ENCODE measurements at places on chromosomes 1 and 21.
A peak's percentile ranks its signal among the peaks of the same experiment; 100 is the strongest.

- H3K36me3 ChIP-seq = peaks cover 58% of the 10 kb centered on the region
- peaks cover 5% of the 10 kb centered on the region for H3K4me1 ChIP-seq
- H3K27ac ChIP-seq = no peak overlapping the region
- no peaks in the 10 kb centered on the region for H3K27me3 ChIP-seq
- H3K4me3 ChIP-seq = no peak overlapping the region
These were observed 9.5 kb upstream of the YRDC start for GRCh38 chr1:37817481-37817880.

GRCh38 chr1:241834733-241835377, 13.1 kb upstream of the EXO1 start:
- no peaks in the 10 kb centered on the region for H3K36me3 ChIP-seq
- H3K4me1 ChIP-seq = peaks cover 14% of the 10 kb centered on the region
- no peak overlapping the region for H3K4me3 ChIP-seq
- H3K27me3 ChIP-seq = no peaks in the 10 kb centered on the region
- no peak overlapping the region for H3K27ac ChIP-seq
- DNase-seq = peak; percentile 47

- no peaks in the 10 kb centered on the region for H3K36me3 ChIP-seq
- DNase-seq = no peak
- H3K4me1 ChIP-seq = no peaks in the 10 kb centered on the region
- no peak overlapping the region for H3K27ac ChIP-seq
These were observed 250.3 kb downstream of the ATG4C start for GRCh38 chr1:63034256-63034655.

GRCh38 chr1:52834798-52835197, 7.8 kb upstream of the ZYG11A start:
- H3K36me3 ChIP-seq = no peaks in the 10 kb centered on the region
- no peak for DNase-seq
- H3K4me1 ChIP-seq = peaks cover 4% of the 10 kb centered on the region
- no peak overlapping the region for H3K4me3 ChIP-seq
- H3K27ac ChIP-seq = no peak overlapping the region
- H3K27me3 ChIP-seq = no peaks in the 10 kb centered on the region

GRCh38 chr21:46622226-46622625, 13.2 kb upstream of the PRMT2 start:
- H3K36me3 ChIP-seq = no peaks in the 10 kb centered on the region
- no peak overlapping the region for H3K27ac ChIP-seq
- no peak overlapping the region for H3K4me3 ChIP-seq
- H3K27me3 ChIP-seq = no peaks in the 10 kb centered on the region

DNA sequence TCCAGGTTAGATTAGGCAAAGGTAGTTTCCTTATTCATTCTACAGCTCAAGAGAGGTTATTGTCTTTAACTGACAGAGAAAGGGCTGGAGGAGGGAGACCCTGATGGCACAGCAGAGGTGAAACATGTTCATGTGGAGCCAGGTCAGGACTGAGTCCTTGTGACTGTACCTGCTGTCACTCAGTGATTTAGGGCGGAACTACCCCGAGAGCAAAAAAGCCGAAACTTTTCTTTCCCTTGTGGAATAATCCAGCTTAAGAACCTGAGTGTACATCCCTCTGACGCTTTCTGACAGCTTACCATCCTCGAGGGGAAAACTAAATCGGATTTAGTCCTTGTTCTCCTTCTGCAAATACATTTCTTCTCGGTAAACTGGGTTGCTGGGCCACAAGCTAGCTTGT, 273.2 kb downstream of the BACH1 start:
- H3K36me3 ChIP-seq = no peaks in the 10 kb centered on the region
- H3K27ac ChIP-seq = no peak overlapping the region
- H3K4me3 ChIP-seq = no peak overlapping the region
- no peaks in the 10 kb centered on the region for H3K27me3 ChIP-seq

GRCh38 chr21:39317134-39318090, 4.0 kb upstream of the BRWD1 start:
- H3K27me3 ChIP-seq = no peaks in the 10 kb centered on the region
- H3K27ac ChIP-seq = no peak overlapping the region
- H3K4me3 ChIP-seq = no peak overlapping the region
- H3K36me3 ChIP-seq = no peaks in the 10 kb centered on the region
- peak; percentile 32 for DNase-seq

GRCh38 chr1:228401782-228402640, 4.6 kb downstream of the TRIM11 start:
- no peak overlapping the region for H3K27ac ChIP-seq
- peaks cover 13% of the 10 kb centered on the region for H3K4me1 ChIP-seq
- no peaks in the 10 kb centered on the region for H3K27me3 ChIP-seq
- peak; percentile 27 for DNase-seq

DNA sequence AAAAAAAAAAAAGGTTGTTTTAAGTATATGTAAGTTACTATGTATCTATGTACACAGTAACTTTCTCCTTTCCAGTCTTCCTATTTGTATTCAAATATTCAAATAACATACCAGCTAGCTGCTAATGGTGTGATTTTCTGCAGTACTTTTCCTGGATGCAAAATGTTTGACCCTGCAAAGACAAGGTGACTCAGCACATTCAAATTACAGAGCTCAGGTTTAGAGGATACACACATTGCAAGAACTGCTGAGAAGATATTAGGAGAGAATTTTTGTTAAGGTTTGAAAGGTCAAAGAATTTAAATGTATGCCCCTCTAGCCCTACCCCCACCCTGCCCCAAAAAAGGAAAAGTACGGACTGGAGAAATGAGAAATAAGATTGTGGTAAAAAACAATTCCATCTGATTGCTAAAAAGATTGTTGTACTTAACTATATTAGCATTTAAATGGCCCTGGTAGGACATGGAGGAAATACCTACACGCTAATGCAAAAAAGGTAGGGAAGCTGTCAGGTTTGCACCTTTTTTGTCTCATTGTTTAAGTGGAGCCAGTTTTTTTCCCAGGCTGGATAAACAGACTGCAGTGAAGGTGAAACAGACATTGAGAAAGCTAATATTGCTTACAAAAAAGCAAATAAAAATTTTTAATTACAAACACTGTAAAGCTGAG, 45.6 kb downstream of the ZNF281 start:
- H3K27ac ChIP-seq = peak overlapping the region; percentile 46
- no peak overlapping the region for H3K4me3 ChIP-seq
- no peaks in the 10 kb centered on the region for H3K27me3 ChIP-seq
